ENCODE measurements at places on chromosomes 5 and 9.

GRCh38 chr5:83767409-83767992 is 46.8 kb upstream of the HAPLN1 start:
- DNase-seq, result no peak

DNA sequence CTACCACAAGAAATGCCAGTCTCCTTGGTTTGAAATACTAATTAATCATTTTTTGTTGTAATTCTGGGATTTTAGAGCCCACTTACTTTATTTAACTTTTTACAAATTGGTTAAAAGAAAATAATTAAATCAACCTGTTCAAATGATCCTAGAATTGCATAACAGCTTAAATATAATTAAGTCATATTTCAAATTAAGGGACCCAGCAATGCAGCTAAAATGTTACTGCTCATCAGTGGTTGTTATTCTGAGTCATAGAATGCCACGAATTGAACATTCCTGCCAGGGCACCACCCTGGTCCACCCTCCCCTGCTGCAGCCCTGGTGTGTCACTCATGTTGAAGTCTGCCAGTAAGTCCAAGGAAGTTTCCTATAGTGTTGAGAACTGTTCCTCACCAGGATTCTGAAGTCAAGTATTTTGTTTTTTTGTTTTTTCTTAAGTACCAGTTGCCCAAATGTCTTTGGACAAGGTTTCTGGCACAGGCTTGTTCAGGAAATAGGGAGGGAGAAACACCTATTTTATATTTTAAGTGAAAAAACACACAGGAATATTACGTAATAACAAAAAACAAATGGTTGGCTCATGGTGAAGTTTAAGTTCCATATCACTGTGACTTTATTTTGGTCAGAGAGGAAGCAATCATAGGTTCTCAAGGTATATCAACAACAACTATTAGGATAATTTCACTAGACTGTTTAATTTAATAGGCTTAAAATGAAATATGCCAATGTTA is 4.3 kb upstream of the ITGA1 start:
- no peak for DNase-seq

DNA sequence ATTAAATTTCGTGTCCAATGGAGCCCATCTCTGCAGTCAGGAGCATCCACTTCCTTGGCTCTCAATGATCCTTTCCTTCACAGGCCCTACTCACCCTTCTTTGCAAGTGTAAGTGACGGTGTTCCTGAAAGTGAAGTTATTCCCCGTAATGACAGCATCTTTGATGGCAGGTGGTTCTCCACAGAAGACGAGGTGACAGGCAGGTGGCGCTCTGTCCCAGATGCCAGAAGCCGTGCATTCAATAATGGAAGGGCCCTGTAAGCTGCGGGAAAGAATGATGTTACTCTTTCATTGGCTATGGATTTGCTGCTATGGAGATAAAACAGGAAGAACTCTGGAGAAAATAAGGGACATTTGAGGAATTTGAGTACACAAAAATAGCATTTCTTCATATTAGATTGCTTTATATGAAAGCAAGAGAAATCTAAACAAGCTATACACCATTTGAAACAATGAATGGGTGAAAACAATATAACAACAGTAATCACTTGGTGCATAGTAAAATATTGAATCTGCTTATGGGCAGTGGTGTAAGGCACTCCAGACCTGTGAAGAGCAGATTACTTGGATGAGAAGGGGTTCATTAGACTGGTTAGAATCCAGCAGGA is 89.9 kb upstream of the TXNDC8 start:
- DNase-seq, result peak; percentile 54

DNA sequence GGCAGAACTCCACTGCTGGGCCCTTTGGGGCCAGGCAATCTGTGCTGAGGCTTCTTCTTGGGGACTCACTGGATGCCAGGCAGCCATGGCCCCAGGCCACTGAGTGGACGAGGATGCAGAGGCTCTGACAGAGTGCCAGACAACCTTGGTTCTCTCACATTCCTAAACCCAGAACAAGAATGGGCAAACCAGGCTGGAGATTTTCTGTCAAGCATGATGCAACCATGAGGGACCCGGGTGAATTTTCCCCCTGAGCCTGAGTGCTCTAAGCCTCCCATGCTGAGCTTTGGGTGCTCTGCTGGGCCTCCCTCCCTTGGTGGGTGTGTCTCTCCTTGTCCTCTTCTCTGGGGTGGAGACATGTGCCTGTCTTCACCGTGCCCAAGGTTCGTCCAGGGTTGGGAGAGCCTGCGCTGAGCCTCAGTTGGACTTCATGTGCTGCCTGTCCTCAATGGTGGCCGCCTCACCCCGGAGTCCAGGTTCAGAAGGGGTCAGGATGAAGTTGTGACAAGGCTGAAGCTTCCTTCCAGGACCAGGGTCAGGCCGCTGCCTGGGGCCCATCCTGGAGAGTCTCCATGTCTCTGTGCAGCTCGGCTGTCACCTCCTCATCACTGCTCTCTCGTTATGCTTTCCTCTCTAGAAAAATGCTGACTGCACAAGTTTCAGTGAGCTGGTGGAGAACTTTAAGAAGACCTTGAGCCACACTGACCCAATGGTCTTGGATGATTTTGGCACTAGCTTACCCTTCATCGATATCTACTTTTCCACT is 24.1 kb downstream of the PITX1 start:
- DNase-seq, result no peak

DNA sequence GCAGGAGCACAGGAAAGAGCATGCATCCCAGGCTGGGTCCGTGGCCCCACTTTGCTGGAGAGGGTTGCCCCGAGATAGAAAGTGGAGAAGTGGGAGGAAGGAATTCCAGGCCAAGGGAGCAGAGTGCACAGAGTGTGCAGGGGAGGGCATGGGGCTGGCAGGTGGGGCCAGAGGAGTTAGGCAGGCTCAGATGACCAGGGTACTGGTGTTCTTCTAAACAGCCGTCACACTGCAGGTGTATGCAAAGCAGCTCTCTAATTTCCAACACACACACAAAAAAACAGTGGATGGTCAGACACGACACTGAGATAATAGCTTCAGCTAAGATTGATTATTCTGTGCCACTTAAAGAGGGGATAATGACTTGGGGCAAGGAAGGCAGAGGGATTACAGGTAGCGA is 212.2 kb downstream of the MTRR start:
- no peak for DNase-seq

DNA sequence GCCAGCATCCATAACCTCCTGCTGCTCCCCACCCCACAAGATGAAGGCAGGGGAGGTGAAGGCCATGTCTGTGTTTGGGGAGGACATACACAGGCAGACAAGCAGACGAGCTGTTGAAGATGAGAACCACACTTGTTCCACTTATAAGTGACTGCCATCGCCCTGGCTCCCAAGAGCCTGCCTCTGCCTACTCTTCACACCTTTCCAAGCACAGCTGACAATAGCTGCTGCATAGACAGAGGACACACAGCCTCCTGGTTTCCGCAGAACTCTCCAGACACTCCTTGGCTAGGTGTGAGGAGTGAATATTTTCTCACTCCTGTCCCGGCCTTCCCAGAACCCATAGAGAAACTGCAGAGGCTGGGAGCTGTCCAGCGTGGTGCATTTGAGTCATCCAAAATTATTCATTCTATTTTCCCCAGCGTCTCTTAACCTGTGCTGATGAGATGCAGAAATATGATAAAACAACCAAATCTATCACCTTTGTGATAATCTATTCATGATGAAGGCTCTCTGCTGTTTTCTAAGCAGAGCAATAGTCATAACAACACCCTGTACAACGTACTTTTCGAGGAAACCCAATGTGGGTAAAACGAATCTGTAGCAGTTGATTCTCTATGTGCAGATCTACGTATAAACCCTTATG is 24.7 kb downstream of the KLF9 start:
- DNase-seq, result peak; percentile 42

GRCh38 chr5:167614294-167615021 is 677.0 kb upstream of the WWC1 start:
- DNase-seq, result no peak

DNA sequence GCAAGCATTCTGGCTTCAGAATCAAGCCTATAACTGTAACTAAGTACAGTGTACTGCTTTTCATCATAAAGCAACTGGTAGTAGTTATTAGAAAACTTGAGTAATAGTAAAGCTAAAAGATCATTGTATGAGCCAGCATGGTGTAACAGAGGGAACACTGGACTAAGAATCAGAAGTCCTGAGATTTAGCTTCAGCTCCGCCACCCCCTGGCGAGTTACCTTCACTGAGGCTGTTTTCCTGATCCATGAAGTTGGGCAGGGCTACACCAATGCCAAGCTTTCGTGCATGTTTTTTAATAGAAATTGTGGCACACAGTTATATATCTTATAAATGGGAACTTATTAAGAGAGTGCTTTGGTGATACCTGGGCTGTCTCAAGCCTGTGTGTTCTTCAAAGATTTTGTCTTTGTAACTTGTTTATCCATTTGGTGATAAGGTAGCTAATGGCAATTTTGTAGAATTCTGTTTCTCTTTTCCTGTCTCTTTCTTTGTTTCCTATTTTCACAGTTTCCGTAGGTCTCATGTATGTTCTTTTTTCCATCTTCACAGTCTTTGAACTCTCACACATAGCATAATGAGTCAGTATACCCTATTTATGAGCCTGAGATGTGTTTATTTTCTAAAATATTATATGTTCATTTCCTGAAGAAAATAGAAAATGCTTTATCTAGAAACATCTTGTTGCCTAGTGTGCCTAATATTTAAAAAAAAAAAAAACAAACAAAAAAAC is 102.3 kb downstream of the GDNF start:
- DNase-seq, result no peak

- DNase-seq, result peak; percentile 67
These were observed at the start of gene DOCK8 for GRCh38 chr9:214648-215493. Gene DOCK8, plus strand, starts transcription at chr9:214865. Its CDS starts 112 bp downstream, at chr9:214977.

DNA sequence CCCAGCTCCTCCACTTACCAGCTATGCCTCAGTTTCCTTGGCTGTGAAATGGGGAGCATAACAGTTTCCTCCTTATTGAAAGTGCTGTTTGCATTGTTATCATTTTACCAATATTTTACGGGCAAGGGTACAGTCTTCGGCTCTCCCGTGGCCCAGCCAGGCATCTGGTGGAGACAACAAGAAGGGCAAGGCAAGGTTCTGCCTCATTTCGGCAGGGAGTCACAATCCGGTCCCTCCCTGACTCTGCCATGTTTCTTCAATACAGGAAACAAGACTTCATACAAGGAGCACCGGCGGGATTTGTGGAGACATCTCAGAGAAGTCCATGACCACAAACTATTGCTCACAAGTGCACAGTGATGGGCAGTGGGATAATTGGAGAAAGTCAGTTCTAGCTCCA is 174.0 kb downstream of the FGF18 start:
- DNase-seq, result no peak

DNA sequence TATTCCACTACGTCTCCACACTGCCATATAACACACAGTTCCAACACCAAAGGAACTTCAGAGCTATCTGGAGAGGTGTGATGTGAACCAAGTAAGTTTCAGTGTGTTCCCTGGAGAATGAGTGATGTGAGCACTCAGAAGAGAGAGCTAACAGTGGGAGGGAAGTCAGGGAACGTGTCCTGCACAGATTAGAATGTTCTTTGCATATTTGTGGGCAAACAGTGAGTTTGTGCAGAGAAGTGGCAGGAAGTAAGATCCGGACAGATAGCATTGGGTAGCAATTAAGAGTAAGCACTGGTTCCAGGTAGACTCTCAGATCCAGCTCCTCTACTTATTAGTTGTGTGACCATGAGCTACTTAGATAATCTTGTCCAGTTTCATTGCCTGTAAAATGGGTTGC is 206.4 kb downstream of the PDZD2 start:
- DNase-seq, result no peak

GRCh38 chr9:132155568-132155895 is 6.3 kb upstream of the NTNG2 start:
- DNase-seq, result no peak

GRCh38 chr5:17918373-17919104 is 284.3 kb downstream of the TAF11L14 start:
- DNase-seq, result peak; percentile 22

DNA sequence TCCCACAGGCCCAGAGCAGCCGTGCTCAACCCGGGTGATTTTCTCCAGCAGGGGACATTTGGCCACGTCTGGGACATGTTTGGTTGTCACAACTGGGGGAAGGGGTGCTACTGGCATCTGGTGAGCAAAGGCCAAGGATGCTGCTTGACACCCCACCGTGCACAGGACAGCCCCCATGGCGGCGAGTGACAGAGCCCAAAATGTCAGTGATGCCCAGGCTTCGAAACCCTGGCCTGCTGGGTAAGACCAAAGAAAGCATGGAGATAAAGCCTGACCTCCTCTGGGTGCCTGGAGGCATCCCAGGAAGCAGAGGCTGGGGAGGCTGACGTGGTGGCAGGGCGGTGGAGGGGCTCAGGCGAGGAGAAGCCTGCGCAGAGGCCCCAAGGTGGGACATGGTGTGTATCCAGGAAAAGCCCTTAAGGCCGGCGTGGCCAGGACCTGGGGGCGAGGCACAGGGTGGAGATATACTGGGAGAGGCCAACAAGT is 66.4 kb downstream of the ZNF354C start:
- peak; percentile 5 for DNase-seq

GRCh38 chr9:113886026-113886369 is 9.9 kb downstream of the ZNF618 start:
- no peak for DNase-seq

DNA sequence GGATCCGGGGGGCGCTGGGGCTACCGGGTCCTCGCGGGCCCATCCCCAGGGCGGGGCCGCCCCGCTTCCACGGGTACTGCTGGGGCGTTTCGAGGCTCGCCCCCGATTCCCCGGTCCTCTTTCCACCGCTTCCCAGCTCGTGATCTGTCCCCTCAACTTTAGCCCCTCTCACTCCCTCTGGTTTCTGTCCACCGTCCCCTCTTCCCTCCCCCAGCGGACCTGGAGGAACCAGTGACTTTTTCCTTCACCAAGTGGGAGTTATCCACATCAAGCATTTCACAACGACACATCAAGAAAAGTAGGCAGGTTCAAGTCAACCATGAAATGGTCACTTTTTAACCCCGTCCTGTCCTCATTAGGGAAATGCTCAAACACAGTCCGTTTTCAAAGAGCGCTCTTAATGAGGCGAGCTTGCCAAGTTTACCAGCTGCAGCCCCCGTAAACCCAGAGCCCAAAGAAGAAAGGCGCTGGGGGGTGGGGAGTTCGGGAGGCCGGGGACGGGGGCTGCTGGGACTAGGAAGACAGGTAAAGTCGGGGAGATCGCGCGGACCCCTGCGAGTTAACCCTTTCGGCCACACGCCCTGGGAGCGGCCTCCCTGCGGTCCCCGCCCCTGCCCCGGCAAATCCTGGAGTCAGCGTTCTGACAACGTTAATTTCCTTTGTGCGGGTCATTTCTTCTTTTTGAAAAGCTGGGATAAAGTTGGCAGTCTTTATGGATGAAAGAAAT is 2.1 kb upstream of the NFIB start:
- peak; percentile 76 for DNase-seq

- DNase-seq, result no peak
These were observed 308.4 kb downstream of the PDE4D start for GRCh38 chr5:59584858-59585846.

- DNase-seq, result no peak
These were observed 332.9 kb downstream of the CWC27 start for GRCh38 chr5:65101632-65102100.

- peak; percentile 89 for DNase-seq
These were observed 72.7 kb upstream of the FCN2 start for GRCh38 chr9:134807716-134808446.

- DNase-seq, result no peak
These were observed 484.0 kb downstream of the GADD45G start for GRCh38 chr9:90088856-90089255.
